ENCODE measurements at places on chromosomes 16 and 17.

DNA sequence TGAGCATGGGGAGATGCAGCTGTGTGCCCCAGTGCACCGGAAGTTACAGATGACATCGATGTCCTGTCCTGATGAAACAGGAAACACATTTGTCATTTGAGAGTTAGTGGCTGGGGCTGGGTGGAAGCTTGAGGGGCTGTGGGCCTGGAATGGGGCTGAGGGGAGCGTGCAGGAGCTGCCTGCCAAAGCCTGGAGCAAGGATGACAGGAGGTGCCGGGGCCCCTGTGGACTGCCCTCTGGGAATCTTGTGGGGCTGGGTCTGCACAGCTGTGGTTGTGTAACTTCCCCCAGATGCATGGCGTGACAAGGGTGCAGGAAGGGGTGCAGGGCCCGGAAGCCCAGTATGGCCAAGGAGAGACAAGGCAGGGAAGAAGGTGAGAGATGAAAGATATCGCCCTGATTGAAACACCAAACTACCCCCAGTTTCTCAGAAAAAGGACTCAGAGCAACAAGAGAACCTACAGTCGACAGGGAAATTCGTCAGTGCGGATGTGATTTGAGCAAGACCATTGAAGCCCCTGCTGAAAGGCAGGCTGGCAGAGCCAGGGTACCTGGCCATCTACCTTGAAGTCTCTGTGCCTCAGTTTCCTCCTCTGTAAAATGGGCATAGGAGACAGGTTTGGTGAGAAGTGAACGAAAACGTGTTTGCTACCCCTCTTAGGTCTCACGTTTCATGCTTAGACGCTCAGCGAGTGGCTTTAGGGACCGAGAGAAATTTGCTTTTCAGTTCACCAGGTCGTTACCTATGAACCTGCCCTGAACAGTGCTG lies 8.8 kb downstream of the MMP25 start:
- peak; percentile 75 for DNase-seq

DNA sequence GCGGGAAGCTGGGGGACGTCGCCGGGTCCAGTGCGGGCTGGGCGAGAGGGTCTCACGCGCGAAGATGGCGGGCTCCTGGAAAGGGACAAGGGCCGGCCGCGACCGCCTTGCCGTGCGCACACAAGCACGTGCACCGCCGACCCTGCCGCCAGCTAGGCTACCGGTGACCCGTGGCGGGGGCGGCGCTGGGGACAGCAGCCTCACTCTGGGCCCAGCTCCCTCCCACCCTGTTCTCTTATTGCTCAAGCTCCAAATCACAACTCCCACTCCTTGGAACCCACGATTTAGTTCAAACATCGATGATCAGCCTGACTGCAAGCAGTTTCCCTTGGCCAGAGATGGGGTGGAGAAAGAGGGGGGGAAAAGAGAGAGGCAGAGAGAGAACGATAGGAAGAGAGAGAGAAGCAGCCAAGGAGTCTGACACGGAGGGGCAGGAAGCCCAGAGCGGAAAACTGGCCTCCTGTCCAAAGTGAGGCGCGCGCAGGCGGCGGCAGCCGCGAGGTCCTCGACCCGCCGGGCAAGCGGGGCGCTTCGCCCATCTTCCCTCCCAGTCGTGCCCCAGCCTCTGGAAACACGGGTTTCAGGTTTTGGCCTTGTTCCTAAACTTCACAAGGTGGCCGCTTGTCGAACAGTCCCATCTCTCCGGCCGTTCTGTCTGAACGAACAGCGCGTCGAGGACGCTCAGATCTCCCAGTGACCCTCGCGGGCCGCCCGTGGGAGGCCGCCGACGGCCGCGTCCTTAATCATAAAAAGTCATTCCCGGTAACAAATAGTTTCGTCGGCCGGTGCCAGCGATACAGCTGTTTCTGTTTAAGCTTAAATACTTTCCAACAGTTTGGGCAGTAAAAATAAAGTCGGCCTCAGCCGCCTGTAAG lies 1.7 kb upstream of the CBX8 start:
- no peak for DNase-seq

GRCh38 chr17:78399693-78400144 lies 21.3 kb downstream of the PGS1 start:
- DNase-seq, result no peak

DNA sequence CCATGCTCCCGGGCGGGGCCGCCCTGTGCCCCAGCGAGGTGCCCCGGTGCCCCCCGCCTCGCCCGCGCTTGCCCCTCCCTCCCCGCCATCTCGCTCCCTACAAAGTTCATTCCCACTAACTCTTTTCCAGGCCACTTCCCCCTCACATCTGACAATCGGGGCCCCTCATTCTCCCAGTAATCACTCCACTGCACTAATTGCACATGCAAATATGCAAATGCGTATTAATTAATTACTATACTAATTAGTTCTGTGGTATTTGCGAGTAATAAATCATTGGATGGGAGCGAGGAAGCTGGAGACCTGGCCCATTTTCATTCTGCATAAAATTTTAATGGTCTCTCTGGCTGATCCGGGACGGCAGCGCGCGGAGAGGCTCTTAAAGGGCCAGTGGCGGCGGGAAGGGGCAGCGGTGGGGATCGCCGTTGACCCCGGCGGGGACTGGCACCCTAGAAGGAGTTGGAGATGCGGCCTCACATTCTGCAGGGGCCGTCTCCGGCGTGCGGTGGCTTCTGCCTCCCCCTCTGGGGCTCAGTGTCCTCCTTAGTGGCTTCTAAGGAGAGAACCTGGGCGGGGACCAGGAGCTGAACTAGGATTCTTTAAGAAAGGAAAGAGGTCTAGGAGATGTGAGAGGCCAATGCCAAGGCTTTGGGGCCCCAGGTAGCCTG lies 8.4 kb upstream of the PPP1R1B start:
- no peak for DNase-seq

DNA sequence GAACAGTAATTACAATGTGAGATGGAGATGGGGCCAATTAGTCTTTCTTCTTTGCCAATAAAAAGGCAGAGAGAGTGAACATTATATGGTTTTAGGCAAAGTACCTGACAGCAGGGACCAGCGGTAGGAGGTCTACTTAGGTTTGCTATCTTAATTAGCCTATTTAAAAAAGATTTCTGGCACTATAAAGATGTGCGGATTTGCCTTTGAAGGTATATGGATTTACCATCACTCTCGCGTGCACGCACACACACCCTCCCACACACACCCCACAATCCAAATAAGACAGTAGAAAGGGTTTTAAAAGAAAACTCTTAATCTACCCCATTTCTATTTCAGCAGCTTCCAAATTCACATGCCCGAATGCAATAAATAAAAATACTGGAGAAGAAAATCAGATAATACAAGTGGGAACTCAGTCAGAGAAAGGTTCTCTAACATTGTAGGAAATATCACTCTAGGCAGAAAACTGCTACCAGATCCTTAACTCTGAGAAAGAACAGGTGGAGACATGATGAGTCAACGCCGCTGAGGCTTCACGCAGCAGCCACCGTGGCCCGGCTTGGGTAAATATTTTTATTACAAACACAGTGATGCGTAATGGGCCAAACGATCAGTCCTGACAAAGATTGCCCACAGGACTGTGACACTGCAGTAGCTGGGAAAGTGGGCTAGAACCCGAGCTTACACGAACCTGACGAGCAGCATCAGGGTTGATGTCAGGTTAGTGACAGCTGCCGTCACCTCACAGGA lies 66.6 kb upstream of the AXIN2 start:
- no peak for DNase-seq

All from MV-4-11 (cell line).